ENCODE measurements at places on chromosomes 7 and 10.

- no peak for DNase-seq
Observed at GRCh38 chr7:134060874-134061273, 66.3 kb upstream of the LRGUK start.

DNA sequence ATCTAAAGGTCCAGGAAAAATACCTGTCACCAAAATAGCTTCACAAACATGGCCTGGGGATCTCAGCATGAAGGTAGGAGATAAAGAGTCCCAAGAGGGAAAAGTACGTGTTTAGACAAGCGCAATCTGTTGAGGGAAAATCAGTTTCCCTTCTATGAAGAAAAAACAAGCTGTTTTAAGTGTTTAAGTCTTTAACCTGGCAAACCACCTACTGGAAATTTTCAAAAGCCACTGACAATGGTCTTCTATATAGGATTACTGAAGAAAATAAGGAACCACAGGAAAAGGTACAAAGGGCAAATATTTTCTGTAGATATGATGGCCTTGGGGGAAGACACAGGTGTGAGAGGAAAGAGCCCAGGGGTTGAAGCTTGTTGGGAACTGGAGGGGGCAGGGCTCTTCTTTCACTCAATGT, 21.2 kb downstream of the ALDH18A1 start:
- DNase-seq = no peak

GRCh38 chr10:73060738-73061635, 35.7 kb downstream of the P4HA1 start:
- DNase-seq = no peak

DNA sequence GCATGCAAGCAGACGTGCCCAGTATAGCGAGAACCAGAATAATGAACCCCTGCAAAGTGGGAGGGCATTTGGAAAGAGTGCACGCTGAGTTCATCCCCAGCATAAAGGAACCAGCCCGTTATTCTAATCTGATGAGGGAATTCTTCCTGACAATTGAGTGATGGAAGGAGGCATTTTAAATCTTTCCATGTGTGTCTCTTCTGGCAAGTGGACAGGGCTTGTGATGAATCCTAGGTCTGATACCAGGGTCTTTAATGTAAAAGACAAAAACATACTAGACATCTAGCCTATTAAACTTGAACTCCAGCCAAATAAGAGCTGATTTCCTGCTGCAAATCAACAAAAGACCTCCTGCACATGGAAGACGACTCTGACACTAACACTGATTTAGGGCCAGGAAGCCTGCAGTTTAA, 301.2 kb downstream of the DPP6 start:
- no peak for DNase-seq

- no peak for DNase-seq
Observed at GRCh38 chr10:18179891-18180290, 39.7 kb downstream of the CACNB2 start.

DNA sequence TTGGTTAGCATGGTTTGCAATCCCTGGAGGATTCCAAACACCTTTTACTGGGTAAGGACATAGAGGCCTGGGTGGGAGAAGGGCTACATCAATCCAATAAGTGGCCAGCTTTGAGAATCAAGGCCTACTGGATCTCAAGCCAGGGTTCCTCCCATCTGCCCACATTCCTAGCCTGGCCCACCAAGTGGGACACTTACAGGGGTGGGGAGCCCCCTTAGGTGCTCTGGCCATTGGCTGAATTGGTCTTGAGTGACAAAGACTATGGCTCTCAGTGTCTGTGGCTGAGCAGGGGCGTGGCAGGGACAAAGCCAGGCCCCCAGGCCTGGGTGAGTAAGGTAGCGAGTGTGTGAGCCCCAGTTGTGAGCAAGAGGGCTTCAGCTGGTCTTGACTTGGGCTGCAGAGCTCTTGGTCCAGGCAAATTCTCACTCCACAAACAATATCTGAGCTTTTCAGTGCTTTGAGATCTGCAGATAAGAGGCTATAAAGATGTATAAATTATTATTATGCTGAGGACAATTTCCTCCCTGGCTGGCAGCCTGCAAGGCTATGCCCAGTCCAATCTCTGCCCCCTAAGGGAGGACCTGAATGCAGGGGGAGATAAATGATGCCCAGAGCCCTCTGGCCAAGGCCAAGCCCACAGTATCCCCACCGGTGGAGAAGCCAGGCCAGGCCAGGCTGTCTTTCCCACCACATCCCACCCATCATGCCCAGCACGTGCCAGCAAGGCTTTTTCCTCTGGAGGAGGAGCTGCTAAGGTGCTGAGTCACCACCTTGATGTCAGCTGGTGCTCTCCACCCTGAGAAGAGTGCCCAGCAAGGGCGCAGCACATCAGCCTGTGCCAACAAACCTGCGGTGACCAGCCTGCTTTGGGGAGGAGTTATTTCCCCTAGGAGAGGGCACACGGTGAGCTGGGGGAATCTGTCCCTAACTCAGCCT, 80.7 kb upstream of the DUSP5 start:
- no peak for DNase-seq

DNA sequence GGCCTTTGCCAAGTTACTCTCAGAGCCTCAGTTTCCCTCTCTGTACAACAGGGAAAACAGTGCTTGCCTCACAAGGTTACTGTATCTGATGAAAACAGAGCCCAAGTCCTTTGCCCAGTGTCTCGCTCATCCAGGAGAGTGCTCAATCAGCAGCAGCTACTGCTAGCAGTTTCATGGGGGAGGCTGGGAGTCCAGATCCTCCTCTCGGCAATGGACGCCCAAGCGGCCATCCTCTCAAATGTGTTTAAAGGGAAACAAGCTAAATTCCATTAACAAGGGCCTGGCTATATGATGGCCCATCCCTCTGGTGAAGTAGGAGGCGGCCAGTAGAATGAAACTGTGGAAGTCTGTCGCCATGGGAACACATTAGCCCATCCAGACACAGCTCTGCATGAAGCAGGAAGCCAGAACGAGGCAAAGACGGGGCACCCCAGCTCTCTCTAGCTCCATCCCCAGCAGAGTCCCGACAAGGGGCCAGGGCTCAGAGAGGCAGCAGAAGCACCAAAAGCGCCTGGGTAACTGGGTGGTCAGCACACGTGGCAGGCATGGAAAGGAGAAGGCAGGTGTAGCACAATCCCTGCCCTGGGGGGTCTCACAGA, 35.2 kb downstream of the FAM53B start:
- DNase-seq = no peak

- DNase-seq = no peak
Observed at GRCh38 chr10:114624951-114625780, 32.9 kb downstream of the ABLIM1 start.

- no peak for DNase-seq
Observed at GRCh38 chr10:78995987-78996791, 72.6 kb upstream of the ZMIZ1 start.

DNA sequence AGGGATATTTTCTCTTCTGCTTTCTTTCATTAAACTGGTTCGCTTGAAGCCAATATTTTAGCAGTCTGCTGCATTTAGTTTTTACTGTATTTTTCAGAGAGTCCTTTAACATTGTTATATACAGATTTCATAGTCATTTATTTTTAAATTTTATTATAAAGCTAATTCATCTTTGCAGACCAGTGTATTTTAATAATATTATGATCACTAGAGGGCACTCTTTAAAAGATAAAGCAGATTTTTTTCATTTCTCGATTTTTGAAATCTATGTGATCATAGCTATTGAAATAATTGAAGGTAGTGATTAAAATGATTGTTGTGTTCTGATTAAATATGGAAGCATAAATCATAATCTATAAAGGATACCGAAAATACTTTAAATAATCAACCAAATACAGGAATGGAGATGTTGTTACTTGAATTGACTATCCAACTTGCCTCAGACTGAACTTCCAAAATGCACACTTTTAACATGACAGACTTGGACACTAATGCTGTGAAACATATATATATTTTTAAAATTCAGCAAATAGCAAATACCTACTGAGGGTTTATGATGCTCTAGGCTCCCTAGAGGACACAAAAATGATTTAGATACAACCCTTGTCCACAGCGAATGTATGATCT, 35.2 kb downstream of the ST7 start:
- DNase-seq = no peak

DNA sequence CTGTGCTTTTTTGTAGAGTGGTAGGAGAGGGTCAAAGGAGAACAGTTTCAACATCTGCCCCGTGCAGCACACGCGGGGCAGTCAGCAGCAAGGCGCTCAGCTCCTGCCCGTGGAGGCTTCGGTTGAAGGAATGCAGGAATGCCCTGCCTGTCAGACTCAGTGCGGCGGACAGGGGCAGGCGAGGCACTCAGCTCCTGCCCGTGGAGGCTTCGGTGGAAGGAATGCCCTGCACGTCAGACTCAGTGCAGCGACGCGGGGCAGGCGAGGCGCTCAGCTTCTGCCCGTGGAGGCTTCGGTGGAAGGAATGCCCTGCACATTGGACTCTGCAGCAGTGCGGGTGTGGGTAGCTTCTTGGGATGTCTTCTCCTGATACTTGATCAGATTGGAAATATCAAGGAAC, 37.0 kb downstream of the PPP2R2D start:
- DNase-seq = no peak

- DNase-seq = no peak
Observed at GRCh38 chr10:36779238-36779846, 346.1 kb upstream of the ANKRD30A start.

DNA sequence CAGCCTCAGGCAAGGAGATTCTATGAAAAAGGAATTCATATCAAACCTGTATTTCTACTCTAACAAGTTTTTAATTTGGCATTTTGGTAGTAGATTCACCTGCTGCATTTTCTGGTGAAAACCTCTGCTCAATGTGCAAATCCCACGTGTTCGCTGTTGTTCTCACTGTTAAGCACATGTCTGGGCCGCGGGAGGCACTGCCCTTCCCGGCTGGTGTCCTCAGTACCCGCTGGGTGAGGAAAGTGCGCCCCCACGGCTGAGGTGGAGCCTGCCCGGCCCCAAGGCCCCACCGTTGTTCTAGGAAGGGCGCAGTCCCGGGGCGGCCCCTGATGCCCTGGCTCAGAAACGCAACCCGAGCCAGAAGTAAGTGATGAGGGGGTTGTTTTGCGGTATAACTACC, 193.4 kb upstream of the VWC2 start:
- no peak for DNase-seq

GRCh38 chr7:25359471-25360059, 131.3 kb upstream of the NPVF start:
- no peak for DNase-seq

DNA sequence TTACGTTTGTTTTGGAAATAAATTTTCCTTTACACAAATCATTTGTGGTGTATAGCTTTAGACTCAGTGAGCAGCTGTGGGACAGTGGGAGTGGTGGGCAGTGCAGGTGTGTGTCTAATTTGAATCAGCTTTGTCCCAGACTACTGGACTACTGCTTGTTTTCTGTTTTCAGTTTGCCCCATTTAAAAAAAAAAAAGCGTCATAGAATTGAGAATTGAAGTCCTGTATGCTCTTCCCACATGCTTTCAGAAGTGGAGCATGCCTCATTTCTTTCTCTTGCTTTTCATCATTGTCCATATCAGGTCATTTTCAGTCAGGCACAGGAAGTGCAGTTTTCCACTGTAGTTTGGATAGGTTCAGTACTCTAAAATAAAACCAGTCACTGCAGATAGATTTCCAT, 66.1 kb downstream of the SHH start:
- DNase-seq = no peak

DNA sequence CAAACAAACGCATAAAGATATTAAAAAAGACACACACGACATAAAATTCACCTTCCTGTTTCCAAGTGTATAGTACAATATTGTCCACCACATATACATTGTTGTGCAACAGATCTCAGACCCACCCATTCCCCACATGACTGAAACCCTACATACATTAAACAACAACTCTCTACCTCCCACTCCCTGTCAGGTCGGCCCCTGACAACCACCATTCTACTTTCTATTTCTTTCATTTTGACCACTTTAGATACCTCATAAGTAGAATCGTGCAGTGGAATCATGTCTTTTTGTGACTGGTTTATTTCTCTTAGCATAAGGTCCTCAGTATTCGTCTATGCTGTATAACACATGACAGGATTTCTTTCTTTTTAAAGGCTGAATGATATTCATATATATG, 320.5 kb downstream of the BBS9 start:
- no peak for DNase-seq

DNA sequence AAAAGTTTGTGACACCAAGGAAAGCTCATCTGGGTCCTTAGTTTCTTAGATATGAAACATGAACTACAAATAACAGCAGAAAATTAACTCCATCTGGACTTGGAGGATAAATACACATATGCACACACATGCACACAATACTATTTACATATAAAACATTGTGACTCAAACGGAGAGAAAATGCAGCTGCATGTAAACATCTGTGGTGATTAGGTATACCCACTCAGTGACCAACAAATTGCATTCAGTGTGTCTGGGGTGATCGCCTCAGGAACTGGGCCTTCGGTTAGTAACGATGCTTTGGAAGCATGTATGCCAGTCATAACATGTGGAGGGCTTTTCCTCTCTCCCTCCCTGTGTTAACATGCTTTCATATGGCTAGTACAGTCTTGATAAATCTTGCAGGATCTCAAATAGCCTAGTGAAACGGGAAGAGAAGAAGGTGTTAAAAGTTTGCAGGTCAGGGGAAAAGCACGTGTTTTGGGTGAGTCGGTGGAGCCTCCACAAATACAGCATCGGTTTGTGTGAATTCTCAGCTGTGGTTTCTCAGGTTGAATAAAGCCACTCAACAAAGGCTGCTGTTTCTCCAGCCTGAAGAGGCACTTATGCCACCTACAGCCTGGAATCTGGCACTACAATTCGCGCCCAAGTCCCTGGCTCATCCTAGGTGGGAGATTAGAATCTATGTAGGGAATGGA, 8.7 kb upstream of the GLRX3 start:
- DNase-seq = no peak

- DNase-seq = no peak
Observed at GRCh38 chr7:155285423-155285822, 12.3 kb upstream of the INSIG1 start.

DNA sequence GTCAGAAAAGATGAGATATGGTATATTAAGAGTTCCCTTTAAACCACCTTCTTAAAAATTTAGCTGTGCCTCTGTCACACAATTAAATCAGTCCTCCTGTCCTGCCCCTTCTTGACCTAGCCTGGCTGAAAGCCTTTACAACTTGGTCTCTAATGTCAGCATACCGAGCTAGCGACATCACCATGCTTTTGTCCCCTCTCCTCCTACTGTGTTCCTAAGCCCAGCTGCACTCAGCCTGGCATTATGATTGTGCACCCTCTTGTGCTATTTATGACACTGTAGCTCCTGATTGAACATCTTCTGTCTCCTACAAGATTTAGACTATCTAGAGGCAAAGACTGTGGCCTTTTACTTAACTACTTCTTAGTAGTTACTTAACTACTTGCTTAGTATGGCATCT, 29.2 kb downstream of the TDRD1 start:
- DNase-seq = no peak

DNA sequence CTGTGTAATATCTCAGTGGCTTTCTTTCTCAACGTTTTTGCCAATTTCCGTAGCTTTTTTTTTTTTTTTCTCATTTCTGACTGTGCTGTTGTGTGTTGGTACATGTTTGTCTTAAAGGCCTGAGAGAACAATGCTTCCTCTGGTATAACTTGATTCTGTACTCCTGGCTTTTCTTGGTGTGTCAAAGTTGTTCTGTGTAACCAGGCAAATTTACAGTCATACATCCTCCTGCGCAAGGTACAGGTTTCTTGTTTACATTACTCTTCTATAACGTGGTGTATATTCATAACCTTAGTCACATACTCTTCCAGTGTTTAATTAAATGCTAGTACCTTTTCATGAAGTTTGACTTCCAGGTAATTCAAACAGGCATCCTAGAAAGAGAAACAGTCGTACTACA, 8.3 kb upstream of the ARHGAP12 start:
- DNase-seq = no peak
